K562 (cell line): ENCODE measurements at places on chromosomes 6 and 20. TPM values are rescaled to one million over a fixed set of nuclear protein-coding genes. Genes with fewer than 3 reads are reported as not detected.

- no peaks in the 10 kb centered on the region for H3K4me1 ChIP-seq
- no peaks in the 10 kb centered on the region for H3K36me3 ChIP-seq
- H3K27ac ChIP-seq: no peak overlapping the region
- H3K4me3 ChIP-seq: no peak overlapping the region
Measured at GRCh38 chr6:710601-711571, 17.9 kb upstream of the EXOC2 start.

- no peak overlapping the region for H3K4me3 ChIP-seq
- H3K27me3 ChIP-seq: peaks cover 8% of the 10 kb centered on the region; the same call in 2 of the 3 replicates
- no peak overlapping the region for H3K27ac ChIP-seq
- H3K4me1 ChIP-seq: peaks cover 3% of the 10 kb centered on the region; the same call in 1 of the 2 replicates
Measured at GRCh38 chr20:38205001-38205400, 39.9 kb upstream of the TGM2 start.

GRCh38 chr20:33038243-33038642 is 6.8 kb downstream of the BPIFB6 start:
- H3K27me3 ChIP-seq: peaks cover 39% of the 10 kb centered on the region
- no peak for DNase-seq
- H3K4me3 ChIP-seq: no peak overlapping the region
- no peaks in the 10 kb centered on the region for H3K36me3 ChIP-seq
- H3K4me1 ChIP-seq: no peaks in the 10 kb centered on the region

Gene CYP39A1
- total RNA-seq: not detected in 2 replicates

Gene FRS3
- 3.1 and 3.3 TPM in 2 replicates for total RNA-seq
